ENCODE measurements at places on chromosomes 5 and 9.
A peak's percentile ranks its signal among the peaks of the same experiment; 100 is the strongest.

GRCh38 chr5:40277161-40277906 lies 402.4 kb upstream of the PTGER4 start:
- DNase-seq: no peak

DNA sequence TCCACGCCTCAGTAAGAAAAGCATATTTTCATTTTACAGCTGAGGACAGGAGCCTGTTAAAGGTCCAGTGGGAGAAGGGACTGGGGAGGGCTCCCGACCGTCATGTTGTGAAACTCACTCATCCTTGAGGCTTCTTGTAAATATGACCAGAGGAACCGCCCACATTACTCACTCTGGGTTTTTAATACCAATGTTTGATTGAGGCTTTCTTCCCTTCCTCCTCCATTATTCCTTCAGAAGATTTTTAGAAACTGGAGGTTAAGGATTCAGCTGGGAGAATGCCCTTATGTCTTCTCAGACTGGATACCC lies 61.4 kb upstream of the GLRX start:
- peak; percentile 56 for DNase-seq

DNA sequence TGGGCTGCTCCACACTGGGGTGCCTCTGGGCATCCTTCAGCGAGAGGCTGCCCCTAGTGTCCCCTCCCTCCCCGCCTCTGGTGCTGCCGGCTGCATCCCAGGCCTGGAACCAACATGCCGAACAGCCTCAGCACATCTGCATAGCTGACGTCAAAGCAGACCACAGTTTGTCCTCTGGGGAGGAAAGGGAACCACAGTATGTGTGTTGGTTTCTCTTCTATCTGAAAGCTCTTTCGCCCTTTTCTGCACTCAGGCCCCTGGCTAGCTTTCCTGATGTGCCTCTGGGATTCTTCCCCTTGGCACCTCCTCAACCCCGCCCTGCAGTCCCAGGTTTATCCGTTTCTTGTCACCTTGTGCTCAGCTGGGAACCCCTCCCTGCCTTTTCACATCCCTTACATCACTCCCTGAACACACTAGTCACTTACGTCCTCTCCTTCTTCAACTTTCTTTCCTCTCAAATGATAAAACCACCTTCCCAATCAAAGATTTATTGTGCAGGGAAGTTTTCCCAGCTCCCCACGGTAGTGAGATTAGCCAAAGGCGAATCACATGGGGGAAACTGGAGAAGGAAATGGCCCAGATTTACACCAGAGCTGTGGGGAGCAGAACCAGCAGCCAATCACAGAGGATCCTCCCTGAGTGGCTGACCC lies 35.5 kb upstream of the B4GALT1 start:
- peak; percentile 79 for DNase-seq

- no peak for DNase-seq
Measured at GRCh38 chr5:157059093-157059539, at the start of gene HAVCR1. HAVCR1 (minus strand) TSS chr5:157059116; CDS start chr5:157057943, 1,173 bp downstream.

DNA sequence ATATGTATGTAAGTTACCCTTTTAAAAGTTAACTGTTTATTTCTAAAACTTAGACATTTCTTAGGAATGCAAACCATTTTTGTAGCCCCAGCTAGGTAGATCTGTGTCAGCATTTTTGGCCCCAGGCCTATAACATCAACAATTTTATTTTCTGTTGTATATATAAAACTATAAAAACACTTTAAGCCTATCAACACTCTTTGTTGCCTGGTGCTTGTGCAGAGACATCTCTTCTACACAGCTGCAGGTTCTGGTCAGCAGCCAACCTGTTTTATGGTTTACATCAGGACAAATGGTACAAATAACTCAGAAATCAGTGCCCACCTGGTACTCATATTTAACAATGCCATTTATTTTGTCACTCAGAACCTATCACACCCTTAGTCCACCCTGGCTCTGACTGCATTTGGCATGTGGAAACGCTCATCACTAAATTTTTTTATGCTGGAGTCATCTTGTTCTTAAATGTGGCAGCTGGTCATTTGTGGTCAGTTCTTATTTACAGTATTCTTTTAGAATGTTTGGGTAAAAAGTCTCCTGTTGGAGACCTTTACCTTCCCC lies 173.4 kb downstream of the DNAH5 start:
- DNase-seq: peak; percentile 3

DNA sequence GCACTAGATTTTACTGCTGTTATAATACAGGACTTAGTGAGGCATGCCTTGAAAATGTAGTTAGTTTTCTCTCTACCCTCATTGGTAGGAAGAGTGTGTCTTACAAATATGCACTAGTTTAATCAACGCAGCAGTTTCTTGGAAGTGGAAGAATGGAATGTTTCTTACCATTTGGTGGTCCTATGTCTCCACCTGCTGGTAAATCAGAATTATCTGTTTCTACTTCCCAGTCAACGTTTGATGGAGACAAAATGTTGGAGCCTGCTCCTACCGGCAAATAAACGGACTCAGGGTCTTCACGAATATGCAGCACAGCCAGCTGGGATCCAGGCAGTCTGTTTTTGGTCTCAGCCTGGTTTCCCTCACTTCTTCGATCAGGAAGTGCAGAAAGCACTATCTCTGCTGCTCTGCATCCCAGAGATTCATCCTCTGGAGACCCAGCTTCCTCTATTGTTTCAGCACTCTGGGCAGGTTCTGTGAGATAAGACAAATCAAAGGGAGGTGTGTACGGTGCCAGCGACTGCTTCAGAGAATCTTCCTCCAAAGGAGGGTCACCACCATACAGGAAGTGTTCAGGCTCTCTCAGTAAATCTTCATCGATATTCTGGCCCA lies 59.5 kb upstream of the PCA3 start:
- DNase-seq: peak; percentile 86

DNA sequence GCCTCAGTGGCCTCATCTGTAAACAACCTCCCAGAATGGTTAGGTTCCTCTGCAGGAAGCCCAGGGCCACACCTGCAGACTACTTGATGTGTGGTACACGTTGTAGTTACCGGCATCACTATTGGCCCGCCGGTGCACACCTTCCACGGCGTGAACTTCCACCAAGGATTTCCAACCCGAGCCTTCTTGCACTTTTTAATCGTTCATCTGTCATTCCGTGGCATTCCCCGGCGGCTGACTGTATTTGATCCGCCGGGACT lies 5.3 kb upstream of the TRIM41 start:
- DNase-seq: no peak

GRCh38 chr9:84224246-84224645 lies 116.3 kb downstream of the SLC28A3 start:
- no peak for DNase-seq

GRCh38 chr9:34206561-34206960 lies 27.7 kb downstream of the UBAP1 start:
- no peak for DNase-seq

DNA sequence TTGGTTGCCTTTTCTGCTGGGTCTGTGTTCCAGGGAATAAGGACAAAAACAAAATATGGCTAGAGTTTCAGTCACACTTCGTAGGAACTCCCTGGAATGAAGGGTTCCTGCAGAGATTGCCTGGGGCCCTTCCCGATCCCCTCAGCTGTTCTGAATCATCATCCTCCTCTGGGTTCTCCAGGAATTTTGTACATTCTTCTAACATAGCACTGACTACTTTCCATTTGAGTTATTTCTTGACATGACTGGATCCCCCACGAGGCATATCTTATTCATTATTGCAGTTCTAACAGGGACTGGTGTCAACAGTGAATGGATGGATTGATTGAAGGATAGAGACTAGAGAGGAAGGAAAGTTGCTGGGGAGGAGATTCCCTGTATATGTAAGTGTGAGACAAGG lies 49.2 kb upstream of the TNC start:
- peak; percentile 98 for DNase-seq

DNA sequence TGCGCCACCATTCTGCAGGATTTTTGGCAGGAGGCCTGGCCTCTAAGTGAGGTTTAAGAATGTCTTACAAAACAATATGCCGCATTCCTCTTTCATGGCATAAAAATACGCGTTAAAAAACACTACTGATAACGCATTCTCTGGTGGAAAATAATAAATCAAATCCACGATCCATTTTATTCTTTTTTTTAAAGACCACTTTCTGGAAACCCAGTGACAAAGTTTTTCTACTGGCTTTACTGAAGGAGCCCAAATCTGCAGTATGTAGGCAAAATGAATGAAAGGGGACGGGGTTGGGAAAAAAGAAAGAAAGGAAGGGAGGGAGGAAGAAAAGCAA lies 2.0 kb downstream of the SV2C start:
- DNase-seq: no peak

DNA sequence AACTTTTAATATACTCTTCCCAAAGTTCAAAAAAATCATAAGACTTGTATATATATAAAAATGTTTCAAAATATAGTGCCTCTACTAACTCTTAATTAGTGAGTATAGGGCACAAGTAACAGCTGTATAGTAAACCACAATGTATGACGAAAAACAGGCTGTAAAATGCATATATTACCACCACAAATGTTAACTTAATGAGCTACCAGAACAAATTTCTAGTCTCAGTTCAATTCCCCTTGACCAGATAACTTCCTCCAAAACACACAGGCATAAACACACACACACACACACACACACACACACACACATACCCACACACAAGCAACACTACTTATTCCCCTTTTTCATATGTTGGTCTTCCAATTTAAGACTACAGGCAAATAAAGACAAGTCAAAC lies 78.8 kb downstream of the FBXL17 start:
- no peak for DNase-seq

DNA sequence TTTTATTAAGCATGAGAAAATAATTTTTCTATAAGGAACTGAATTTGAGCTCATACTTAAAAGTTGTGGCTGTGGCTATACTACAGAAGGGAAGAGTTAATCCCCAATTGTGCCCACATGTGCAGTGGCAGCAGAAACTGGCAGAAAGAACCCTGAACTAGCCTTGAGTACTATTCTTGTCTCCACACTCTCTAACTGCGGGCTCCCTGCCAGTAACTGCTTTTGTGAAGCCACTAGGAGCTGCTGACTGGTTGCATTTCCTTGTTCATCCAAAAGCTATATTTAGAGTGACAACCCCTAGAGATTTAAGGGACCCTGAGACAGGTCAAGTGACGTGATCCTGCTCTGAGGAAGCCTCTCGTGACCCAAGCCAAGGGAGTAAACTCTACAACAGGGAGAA lies 238.6 kb downstream of the ELAVL2 start:
- DNase-seq: no peak

DNA sequence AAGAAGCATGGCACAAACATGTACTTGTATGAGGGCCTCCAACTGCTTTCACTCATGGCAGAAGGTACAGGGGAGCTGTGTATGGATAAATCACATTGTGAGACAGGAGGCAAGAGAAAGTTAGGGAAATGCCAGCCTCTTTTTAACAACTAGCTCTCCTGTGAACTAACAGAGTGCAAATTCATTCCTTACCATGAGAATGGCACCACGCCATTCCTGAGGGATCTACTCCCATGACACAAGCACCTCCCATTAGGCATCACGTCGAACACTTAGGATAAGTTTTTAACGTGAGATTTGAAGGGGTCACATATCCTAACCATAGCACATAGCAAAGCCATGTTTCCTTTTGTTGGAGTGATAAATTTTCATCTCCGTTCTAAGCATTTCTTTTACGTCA lies 747.2 kb upstream of the CHD1 start:
- DNase-seq: no peak

GRCh38 chr9:117649126-117649525 lies 55.1 kb upstream of the TLR4 start:
- no peak for DNase-seq

DNA sequence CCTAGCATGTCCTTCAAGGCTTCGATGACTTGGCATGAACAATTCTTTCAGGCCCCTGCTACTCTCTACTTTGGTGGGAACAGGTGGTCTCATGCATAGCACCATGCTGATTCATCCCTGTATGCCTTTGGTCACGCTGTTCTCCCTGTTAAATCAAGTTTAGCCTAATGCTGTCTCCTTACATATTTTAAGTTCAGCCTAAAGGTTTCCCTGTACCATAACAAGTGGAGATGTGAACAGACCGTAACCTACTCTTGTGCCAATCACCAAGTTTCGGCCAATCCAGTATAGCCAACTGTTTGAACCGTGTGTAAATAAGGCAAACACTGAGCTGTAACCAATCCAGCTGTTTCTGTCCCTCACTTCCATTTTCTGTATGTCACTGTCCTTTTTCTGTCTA lies 8.0 kb downstream of the GAS1 start:
- no peak for DNase-seq

DNA sequence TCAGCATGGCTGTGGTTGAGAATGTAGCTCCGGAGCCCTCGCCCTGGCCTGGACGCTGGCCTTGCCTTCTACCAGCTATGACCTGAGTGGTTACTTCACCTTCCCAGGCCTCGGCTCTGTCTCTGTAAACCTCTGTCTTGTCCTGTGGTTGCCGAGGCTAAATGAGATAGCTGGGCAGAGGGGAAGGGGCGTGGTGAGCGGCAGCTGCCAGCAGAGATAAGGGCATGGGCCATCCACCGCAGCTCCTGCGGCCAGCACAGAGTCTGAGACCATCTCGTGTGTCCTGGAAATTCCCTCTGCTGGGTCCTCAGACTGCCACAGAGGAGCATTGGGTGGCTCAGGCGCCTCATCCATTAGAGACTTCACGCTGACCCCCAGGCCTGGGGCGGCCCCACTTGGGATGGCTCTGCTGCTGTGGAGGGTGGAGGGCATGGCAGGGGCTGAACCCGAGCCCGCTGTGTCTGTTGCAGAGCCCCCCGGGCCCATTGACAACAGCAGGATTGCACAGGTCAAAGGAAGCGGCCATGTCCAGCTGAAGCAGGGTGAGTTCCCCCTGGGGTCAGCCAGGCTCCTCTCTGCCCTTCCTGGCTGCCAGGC lies 43.9 kb downstream of the USP20 start:
- no peak for DNase-seq

GRCh38 chr5:78280261-78280660 lies 14.2 kb downstream of the AP3B1 start:
- no peak for DNase-seq

GRCh38 chr9:7592321-7593316 lies 207.0 kb downstream of the DMAC1 start:
- DNase-seq: no peak

DNA sequence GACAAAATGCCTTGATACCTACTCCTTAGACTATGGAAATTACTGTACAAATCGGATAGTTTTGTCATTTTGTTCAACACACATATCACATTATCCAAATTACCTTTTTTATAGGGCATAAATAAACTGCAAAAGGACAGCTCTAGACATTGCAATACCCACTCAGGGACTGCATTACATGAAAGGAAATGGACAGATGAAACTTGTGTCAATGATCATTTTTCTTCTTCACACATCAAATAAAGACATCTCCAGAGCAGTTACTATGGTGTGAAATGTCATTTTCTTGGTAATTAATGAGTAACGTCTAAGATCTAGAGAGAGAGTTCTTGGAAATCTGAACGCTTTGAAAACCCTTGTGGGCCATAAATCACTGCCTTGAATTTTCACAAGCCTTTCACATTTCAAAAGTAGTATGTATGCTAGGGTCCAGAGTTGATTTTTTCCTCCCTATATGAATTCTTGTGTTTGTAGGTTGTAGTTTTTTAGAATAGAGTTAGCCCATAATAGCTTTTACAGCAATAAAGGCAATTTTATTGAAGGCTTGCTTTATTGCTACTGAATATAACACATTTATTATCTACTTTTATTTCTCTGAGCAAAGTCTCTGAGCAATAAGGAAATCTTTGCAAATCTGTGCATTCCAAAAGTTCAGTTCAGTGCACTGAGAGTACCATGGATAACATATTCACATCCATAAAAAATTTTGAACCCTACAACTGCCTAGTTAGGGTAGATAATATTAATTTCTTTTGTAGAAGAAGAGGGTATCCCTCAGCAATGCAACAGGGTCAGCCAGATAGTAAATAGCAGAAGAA lies 358.0 kb upstream of the PCSK5 start:
- no peak for DNase-seq
